AG04450 (cell line): ENCODE measurements at places on chromosomes 1 and 21.

DNA sequence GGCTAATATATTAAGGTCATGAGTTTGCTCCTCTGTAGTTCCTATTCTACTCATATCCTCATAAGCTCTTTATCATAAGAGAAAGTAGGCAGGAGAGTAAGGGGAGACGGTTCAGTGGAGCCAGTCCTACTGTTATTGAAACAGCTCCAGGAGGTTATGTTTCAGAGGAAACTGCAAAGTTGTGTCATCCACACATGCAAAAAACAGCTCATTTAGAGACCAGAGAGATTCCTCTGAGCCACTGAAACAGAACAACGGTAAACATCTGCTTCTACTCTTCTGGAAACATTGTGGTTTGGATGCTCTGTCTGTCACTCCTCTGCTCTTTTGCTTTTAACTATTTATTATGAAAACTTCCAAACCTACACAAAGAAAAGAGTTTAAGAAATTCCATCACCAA is 66.3 kb upstream of the PPP2R5A start:
- peak; percentile 77 for DNase-seq

- DNase-seq = no peak
Observed at GRCh38 chr1:156368889-156369684, at the start of gene RHBG. TSS of gene RHBG (plus strand) at chr1:156369211. CDS start at chr1:156369250, 39 bp downstream.

DNA sequence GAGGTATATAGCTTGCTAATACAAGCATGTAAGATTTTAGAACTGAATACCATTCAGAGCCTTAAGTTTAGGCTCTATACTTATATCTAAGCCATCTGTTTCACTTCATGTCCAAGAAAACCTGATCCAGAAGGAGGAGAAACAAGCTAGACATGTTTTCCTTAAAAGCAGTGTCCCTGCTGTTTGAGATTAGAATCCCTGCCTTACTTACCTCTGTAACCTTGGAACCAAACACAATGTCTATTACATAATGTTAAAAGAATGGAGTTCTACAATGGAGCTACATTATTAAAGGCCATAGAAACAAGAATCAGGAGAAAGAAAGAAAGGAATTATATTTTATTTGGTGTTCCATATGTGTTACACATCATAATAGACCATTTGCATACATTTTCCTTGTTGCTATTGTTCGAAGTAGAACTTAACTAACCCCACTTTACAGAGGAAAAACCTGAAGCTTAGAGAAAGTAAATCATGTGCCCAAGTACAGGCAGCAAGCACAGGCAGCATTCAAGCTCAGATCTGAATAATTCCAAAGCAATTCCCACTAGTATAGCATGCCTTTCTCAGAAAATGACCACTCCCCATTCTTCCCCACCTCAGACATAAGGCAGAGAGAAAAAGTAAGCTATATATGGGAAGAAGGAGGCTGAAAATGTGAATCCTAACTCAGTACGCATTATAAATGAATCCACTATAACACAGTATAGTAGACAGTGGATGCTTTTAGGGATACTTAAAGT is 380.1 kb upstream of the SPAG17 start:
- no peak for DNase-seq

GRCh38 chr21:42367367-42368165 is 1.2 kb upstream of the TFF1 start:
- no peak for DNase-seq

DNA sequence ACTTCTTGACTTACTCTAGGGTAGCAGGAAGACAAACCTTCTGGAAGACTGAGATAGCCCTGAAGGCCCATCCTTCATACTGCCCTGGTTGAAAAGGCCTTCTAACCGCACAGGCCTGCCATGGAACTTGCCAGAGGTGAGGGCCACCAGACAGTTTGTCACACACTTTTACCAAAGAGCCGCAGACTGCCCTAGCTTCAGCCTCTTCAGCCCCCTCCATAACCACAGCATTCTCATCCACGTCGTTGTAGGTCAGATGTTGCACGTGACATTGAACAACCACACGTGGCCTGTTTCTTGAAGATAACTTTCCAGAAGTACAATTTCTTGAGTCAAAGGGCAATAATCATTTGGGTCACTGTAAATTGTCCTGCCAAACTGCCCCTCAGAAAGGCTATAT is 18.9 kb downstream of the ZNF362 start:
- no peak for DNase-seq

DNA sequence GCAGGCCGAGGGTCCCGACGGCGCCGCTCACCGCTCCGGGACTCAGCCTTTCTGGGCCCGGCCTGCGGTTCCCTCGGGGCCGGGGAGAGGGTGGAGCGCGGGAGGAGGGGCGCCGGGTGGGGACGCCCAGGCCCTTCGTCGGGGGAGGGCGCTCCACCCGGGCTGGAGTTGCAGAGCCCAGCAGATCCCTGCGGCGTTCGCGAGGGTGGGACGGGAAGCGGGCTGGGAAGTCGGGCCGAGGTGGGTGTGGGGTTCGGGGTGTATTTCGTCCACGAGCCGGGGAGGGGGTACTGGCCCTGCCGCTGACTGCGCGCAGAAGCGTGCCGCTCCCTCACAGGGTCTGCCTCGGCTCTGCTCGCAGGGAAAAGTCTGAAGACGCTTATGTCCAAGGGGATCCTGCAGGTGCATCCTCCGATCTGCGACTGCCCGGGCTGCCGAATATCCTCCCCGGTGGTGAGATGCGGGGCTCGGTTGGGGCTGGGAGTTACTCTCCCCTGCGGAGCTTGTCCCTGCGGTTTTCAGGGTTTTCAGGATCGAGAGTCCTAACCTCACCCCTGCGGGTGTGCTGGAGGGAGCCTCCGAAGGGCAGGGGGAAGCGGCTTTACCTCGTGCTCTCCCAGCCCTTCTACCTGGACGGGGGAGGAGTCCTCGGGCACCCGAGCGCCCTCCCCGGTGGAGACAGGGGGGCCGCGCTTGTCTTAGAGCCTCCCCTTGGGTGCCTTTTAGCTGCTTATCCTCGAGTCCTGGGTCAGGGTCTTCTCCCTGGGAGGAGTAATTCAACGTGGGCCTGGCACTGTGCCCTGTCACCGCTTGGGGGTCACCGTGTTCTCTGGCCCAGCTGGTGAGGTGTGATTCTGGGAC is 2.1 kb downstream of the SAMD11 start:
- no peak for DNase-seq

GRCh38 chr1:108570128-108570527 is 10.2 kb downstream of the EEIG2 start:
- no peak for DNase-seq

DNA sequence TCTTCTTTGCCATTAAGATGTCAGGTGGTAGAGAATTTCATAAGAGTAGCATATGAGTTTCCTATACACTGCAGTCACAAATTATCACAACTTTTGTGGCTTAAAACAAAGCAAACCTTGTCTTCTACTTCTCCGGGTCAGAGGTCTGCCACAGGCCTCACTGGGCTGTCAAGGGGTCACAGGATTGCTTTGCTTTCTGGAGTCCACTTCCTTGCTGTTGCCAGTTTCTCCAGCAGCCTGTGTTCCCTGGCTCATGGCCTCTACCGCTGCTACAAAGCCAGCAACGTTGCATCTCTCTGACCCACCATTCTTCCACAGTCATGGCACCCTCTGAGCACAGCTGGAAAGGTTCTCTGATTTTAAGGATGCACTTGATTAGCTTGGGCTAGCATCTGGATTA is 6.5 kb upstream of the BACE2 start:
- DNase-seq = no peak

- DNase-seq = no peak
Observed at GRCh38 chr1:208141610-208142192, 102.5 kb downstream of the PLXNA2 start.

DNA sequence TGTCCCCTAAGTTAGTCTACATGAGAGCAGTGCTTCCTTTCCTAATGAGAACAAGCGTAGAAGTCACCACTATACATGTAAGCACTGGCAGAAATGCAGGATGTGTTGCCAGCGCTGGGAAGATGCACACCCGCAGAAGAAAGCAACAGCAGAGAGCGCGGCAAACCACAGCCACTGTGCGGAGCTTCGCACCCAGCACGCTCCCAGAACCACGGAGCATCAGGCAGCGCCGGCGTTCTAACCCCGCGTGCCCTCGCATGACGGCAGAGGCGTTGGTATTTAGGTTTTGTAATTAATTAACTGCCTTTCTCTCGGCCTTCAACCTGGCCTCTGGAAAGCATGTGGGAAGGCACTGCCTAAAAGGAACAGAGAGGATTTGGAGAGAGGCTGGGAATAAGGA is 69.1 kb downstream of the OLIG1 start:
- no peak for DNase-seq

- DNase-seq = no peak
Observed at GRCh38 chr1:31674626-31675025, 29.2 kb downstream of the COL16A1 start.

- no peak for DNase-seq
Observed at GRCh38 chr1:62321446-62321845, 2.2 kb upstream of the KANK4 start.

- DNase-seq = no peak
Observed at GRCh38 chr1:228768355-228769000, 33.2 kb downstream of the RHOU start.

- DNase-seq = no peak
Observed at GRCh38 chr1:59007820-59008598, 224.2 kb upstream of the JUN start.

GRCh38 chr1:166700696-166701095 is 138.6 kb upstream of the POGK start:
- DNase-seq = no peak

- DNase-seq = no peak
Observed at GRCh38 chr1:52474807-52475206, 70.4 kb downstream of the PRPF38A start.

- no peak for DNase-seq
Observed at GRCh38 chr1:2976180-2976562, 45.1 kb upstream of the ACTRT2 start.

DNA sequence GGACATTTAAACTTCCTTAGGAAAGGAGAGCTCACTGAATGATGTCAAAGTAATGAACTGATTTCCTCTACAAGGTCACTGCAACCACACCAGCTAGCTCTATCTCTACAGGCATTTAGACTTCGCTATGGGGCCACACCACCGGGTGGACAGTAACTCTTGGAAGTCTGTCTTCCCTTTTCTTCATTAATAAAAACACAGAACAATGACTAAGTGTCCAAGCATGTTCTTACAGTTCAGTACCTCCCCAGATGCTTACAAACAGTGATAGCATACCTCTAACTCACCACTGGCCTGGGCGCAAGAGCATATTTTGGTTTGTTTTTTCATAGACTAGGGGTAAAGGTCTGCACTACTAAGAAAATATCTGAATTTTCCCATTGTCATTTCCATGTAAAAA is 54.6 kb downstream of the SIM2 start:
- DNase-seq = peak; percentile 34

DNA sequence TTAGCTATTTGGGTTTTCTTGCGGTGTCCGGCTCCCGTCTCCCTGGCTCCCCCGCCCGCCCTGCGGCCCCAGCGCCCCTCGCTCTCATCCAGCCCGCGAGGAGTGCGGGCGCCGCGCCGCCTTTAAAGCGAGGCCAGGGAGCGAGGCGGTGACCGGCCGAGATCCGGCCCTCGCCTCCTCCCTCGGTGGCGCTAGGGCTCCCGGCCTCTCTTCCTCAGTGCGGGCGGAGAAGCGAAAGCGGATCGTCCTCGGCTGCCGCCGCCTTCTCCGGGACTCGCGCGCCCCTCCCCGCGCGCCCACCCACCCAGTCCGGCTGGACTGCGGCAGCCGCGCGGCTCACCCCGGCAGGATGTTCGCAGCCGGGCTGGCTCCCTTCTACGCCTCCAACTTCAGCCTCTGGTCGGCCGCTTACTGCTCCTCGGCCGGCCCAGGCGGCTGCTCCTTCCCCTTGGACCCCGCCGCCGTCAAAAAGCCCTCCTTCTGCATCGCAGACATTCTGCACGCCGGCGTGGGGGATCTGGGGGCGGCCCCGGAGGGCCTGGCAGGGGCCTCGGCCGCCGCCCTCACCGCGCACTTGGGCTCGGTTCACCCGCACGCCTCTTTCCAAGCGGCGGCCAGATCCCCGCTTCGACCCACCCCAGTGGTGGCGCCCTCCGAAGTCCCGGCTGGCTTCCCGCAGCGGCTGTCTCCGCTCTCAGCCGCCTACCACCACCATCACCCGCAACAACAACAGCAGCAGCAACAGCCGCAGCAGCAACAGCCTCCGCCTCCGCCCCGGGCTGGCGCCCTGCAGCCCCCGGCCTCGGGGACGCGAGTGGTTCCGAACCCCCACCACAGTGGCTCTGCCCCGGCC is 492 bp downstream of the HLX start:
- DNase-seq = no peak

- no peak for DNase-seq
Observed at GRCh38 chr21:34930971-34931370, 118.1 kb downstream of the RUNX1 start.

DNA sequence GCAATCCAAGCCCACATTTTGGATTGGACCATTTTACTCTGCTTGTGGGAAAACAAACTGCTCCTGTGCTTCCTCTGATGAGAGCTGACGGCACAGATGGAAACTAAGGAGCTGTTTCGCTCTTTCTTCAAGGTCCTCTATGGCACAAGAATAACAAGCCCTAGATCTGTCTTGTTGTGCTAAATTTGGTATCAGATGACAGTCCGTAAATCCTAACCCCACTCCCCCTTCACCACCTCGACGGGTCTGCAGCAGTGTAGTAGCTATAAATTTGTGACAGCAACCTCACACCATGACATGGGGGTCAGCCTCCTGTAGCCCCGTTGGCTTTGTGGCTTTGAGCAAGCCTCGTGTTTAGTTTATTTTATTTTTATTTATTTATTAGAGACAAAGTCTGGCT is 85.9 kb downstream of the ADSS2 start:
- DNase-seq = no peak

DNA sequence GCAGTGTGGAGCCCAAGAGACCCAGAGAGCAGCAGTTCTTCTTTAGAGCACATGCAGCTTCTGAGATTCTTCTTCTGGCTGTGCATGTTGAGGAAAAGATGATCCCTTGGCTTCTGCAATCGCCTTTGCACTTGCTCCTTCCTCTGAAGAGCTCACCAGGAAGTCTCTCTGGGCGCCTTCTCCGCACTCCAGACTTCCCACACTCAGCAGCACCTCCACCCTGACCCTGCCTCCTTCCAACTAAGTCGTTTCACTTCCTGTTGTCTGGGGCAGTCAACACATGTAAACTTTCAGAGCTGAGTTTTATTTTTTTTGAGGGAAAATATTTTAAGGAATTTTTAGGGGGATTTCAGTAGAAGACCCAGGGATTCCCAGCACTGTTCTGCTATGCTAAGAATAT is 73.4 kb upstream of the F3 start:
- no peak for DNase-seq

DNA sequence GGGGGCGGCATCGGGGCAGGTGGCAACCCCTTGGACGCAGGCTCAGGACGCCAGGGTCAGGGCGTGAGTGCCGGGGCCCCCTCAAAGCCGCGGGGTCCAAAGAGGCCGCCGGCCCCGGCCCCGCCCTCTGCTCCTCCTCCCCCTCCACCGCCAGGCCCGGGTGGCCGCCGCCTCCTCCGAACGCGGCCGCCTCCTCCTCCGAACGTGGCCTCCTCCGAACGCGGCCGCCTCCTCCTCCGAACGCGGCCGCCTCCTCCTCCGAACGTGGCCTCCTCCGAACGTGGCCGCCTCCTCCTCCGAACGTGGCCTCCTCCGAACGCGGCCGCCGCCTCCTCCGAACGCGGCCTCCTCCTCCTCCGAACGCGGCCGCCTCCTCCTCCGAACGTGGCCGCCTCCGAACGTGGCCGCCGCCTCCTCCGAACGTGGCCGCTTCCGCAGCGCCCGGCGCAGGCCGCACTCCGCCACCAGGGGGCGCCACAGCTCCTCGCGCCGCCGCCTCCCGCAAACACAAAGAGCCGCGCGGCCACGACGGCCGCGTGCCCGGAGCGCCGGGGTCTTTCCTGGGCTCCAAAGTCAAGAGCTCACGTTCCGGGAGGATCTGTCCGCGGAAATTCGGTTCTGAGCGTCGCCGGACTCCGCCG is 19.3 kb upstream of the SAMD11 start:
- DNase-seq = no peak

GRCh38 chr1:160354388-160354985 is 11.3 kb downstream of the NCSTN start:
- DNase-seq = no peak

- DNase-seq = no peak
Observed at GRCh38 chr1:246270236-246270635, 236.8 kb downstream of the SMYD3 start.
